Heart left ventricle (tissue), 16 donors: ENCODE measurements at places on chromosomes 1 and 21.

DNA sequence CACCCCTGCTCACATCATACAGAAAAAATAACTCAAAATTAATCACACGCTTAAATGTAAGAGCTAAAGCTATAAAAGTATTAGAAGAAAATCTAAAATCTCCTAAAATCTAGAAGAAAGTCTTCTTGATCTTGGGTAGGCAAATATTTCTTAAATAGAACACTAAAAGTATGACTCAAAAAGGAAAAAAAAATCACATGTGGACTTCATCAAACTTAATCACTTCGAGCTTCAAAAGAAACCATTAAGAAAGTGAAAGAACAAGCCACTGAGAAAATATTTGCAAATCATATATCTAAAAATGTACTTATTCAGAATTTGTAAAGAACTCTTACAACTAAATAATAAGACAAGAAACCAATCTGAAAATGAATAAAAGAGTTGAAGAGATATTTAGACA, 32.7 kb downstream of the LRRC52 start:
- H3K4me3 ChIP-seq = no peak overlapping the region
- no peaks in the 10 kb centered on the region for H3K36me3 ChIP-seq
- DNase-seq = no peak
- H3K27ac ChIP-seq = no peak overlapping the region
- H3K4me1 ChIP-seq = no peaks in the 10 kb centered on the region

DNA sequence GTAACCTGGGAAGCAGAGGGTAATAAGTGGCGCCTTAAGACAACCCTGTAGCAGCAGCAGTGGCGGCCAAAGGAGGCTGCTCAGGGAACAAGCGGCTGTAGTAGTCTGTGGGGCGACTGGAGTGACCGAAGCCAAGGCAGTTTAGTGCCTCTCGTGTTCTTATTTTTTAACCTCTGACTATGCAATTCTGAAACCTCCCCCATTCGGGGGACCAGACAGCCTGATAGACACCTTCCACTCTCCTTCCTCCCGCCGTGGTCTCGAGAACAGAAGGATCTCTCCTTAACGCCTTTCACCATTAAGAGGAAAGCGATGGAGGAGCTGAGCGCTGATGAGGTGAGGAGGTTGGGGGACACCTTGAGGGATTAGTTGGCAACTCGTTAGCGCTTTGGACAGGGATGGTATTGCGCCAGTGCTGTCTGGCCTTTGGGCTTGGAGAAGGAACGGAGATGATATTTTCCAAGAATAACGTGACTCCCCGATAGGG, 644 bp downstream of the UBE4B start:
- H3K36me3 ChIP-seq = no peaks in the 10 kb centered on the region
- peaks cover 14% of the 10 kb centered on the region for H3K4me1 ChIP-seq
- no peaks in the 10 kb centered on the region for H3K27me3 ChIP-seq

- no peaks in the 10 kb centered on the region for H3K4me1 ChIP-seq
- no peak for DNase-seq
Observed at GRCh38 chr1:15410223-15410883, 665 bp downstream of the EFHD2 start.

GRCh38 chr1:185300152-185300551, 16.9 kb downstream of the IVNS1ABP start:
- H3K27ac ChIP-seq = no peak overlapping the region
- H3K27me3 ChIP-seq = no peaks in the 10 kb centered on the region
- H3K36me3 ChIP-seq = peaks cover 44% of the 10 kb centered on the region
- H3K4me3 ChIP-seq = no peak overlapping the region
- no peak for DNase-seq
- H3K4me1 ChIP-seq = no peaks in the 10 kb centered on the region

GRCh38 chr1:81432059-81432458, 368.7 kb upstream of the ADGRL2 start:
- no peak for DNase-seq
- no peak overlapping the region for H3K4me3 ChIP-seq
- H3K36me3 ChIP-seq = no peaks in the 10 kb centered on the region
- peak overlapping the region; percentile 65 for H3K27ac ChIP-seq

DNA sequence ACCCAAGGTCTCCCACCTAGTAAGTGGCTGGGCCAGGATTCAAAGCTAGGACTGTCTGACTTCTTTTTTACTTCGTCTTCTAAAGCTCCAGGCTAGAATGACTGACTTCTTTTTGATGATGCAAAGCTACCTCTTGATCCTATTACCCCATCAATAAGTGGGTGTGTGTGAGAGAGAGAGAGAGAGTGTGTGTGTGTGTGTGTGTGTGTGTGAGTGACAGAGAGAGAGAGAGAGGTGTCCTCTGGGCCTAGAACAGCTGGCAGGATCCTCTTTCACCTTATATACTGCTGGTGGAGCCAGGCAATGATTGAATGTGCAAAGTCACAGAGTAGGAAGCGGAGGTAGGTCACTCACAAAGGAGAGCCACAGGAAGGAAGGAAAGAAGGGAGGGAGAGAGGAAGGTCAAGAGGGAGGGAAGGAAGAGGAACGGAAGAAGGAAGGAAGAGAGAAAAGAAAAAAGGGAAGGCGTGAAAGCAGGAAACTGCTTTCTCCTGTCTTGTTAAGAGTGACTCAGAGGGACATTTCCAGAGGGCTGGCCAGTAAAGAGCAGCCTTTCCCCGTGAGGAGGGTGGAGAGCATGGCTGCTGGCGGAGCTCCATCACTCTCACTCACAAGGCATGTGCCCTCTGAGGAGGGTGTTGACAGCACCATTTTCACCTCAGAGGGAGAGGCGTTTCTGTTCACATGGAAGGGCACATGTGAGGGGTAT, 68.9 kb downstream of the CDC7 start:
- peak overlapping the region; percentile 90 for H3K27ac ChIP-seq
- peak; percentile 82 for DNase-seq
- no peaks in the 10 kb centered on the region for H3K36me3 ChIP-seq
- peaks cover 16% of the 10 kb centered on the region for H3K4me1 ChIP-seq
- no peak overlapping the region for H3K4me3 ChIP-seq

GRCh38 chr1:43651902-43652301, 2.0 kb downstream of the KDM4A start:
- peak overlapping the region; percentile 80 for H3K4me3 ChIP-seq
- no peaks in the 10 kb centered on the region for H3K27me3 ChIP-seq
- H3K4me1 ChIP-seq = peaks cover 16% of the 10 kb centered on the region
- H3K27ac ChIP-seq = no peak overlapping the region
- no peak for DNase-seq
